Frontal cortex (tissue), 4 donors: ENCODE measurements at places on chromosomes 13 and 19. TPM values are rescaled to one million over a fixed set of nuclear protein-coding genes. Genes with fewer than 3 reads are reported as not detected.
A peak's percentile ranks its signal among the peaks of the same experiment; 100 is the strongest.

DNA sequence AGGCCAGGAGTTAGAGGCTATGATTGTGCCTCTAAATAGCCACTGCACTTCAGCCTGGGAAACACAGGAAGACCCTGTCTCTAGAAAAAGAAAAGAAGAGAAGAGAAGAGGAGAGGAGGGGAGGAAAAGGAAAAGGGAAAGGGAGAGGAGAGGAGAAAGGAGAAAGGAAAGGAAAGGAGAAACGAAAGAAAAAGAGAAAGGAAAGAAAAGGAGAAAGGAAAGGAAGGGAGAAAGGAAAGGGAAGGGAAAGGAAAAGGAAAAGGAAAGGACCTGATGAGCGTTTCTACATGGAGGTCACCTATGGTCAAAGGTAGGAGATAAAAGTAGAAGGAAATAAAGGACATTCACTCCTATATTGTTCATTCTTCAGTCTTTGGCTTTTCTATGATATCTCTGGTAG is 109.1 kb upstream of the TRPC4 start:
- DNase-seq: no peak

DNA sequence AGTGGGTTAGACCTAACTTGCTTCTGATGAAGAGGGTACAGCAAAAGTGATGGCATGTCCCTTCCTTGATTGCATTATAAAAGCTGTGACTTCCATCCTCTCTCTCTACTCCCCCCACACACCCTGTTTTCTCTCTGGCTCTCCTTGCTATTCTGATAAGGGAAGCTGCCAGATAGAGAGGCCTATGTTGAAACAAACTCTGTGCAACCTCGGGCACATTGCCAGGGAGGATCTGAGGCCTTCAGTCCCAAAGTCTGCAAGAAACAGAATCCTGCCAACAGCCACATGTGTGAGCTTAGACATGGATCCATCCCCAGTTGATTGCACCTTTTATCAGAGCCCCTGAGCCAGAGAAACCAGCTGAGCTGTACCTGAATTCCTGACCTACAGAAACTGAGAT is 44.8 kb upstream of the ARGLU1 start:
- DNase-seq: no peak

- DNase-seq: no peak
These were observed 21.0 kb downstream of the TNFSF9 start for GRCh38 chr19:6551607-6552450.

DNA sequence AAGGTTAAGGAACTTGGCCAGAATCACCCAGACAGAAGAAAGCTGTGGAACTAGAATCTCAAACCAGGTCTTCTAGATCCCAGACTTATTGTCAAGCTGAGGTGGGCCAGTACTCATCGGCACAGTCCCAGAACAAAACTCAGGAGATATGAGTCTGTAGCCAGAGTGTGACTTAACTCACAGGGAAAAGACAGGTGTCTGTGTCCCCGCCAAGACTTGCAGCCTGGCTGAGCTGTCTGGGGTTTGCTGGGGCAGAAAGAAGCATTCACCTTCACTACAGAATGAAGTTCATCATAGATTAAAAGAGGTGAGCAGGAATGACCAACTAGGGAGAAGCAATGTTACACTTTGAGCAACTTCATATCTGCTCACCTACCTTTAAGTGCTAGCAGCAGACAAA is 257.2 kb downstream of the FOXO1 start:
- DNase-seq: no peak

- DNase-seq: no peak
These were observed 7.6 kb downstream of the ZNF737 start for GRCh38 chr19:20558011-20558410.

DNA sequence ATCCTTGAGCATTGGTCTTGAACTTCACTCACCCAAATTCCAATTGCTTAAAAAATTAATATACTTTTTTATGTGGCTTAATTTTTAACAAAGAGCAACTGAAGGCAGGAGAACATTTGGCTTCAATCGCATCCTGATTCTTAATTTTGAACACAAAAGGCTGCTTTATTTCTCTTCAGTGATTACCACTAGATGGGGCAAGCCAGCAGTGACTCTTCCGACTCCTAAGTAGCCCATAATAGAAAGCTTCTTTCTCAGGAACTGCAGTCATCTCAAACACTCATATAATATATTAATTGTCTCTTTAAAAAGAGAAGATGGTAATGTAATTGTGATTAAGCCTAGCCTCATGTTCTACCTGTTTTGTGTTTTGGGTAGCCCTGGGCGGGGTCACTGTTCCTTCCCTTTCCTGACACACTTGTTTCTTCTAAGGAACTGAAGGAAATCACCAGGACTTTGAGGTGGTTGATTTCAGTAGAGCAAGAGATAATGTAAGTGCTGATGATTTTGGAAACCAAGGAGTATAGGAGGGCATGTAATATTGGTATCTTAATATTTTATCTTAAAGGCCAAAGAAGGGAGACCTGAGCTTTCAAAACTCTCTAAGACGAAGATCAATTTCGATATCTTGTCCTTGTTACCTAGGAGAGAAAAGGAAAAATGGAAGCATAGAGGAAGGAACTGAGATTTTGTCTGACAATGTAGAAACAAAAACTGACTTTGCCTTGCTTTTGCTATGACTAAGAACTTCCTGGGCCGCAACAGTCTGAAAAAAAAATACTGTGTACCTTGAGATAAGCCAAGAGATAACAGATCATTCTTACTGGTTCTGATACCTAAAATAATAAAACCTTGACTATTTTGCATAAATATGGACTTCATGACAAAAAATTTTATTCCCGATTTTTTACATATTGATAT is 73.1 kb downstream of the TNFSF13B start:
- DNase-seq: no peak

LCP1 gene
- total RNA-seq: 6.1 TPM

GRCh38 chr19:2016041-2016807 is 710 bp upstream of the BTBD2 start:
- peak; percentile 79 for DNase-seq

DNA sequence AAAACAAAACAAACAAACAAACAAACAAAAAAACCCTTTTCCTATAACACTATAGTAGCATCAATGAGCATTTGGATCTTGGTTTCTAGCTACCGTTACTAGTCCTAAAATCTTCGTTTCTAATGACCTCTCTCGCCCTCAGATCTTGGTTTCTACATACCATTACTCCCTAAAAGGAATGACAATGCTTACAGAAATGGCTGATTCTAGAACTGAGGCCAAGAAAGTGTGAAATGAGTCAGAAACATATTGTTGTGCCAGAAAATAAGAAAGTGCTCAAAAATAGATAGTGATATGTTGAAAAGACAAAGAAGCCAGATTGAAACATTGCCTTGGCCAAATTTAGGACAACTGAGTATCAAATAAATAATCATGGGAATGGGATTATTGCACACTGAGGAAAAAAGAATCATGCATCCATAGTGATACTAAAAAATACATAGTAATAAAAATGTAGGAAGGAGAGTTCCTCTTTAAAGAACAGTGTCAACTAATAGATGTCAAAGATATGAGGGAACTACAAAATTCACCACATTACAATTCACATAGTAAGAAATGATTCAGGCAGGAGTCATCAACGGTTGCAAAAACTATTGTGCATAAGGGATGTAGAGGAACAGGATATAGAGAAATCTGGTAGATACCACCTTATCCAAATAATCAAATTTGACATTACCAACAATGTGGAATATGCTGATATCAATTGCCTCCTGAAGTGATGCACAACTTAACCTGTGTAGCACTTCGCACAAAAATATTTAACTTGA is 386.6 kb downstream of the DIAPH3 start:
- no peak for DNase-seq

- no peak for DNase-seq
These were observed 77.9 kb downstream of the CACNA1A start for GRCh38 chr19:13428352-13428751.

XPO4 gene
- 24.5 TPM for total RNA-seq

DNA sequence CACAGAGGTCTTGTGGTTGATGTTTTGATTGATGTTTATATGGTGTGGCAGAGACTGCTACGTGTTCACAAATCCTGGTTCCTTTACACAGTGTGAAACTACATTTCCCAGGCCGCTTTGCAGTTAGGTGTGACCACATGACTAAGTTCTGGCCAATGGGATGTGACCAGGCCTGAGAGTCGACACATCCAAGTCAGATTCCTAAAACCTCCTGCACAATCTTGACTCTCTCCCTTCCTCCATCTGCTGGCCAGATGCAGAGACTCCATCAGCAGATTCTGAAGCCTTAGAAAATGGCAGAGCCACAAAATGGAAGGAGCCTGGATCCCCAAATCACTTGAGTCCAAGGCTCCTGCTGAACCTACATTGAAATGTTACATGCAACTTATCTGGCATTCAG is 12.6 kb downstream of the CD37 start:
- DNase-seq: no peak

- DNase-seq: no peak
These were observed 159.5 kb upstream of the SOX1 start for GRCh38 chr13:111907341-111907880.

- DNase-seq: no peak
These were observed 252.1 kb downstream of the DCLK1 start for GRCh38 chr13:35879111-35879510.

GRCh38 chr19:8626842-8627241 is 3.6 kb upstream of the NFILZ start:
- DNase-seq: no peak

GRCh38 chr13:108213946-108214345 is 1.4 kb downstream of the LIG4 start:
- DNase-seq: no peak

DNA sequence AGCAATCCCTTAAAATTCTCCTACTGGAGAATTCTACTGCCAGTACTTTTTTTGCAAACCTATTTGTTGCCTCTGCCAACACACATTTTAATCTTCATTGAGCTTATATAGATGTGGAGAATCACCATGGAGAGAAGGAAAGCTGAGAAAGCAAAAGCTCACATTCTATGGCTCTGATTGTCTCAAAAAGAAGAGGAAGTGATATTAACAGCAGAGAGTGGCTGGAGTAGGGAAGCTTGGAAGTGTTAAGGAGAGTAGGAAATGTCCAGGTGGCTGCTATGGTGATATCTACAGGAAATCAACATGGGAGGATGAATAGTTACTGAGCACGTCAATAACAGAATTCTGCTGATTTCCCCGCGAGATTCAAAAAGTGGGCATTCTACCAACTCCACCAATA is 78.8 kb upstream of the TDRD3 start:
- DNase-seq: no peak

GRCh38 chr13:49064476-49064875 is 88.8 kb downstream of the FNDC3A start:
- no peak for DNase-seq

IZUMO4 gene
- total RNA-seq: 2.9 TPM

ZNF575 gene
- 0.82 TPM for total RNA-seq

GRCh38 chr13:61415058-61415721 is 459 bp downstream of the PCDH20 start:
- DNase-seq: no peak

- DNase-seq: no peak
These were observed 339.1 kb downstream of the ZNF536 start for GRCh38 chr19:30711296-30711695.

LILRA1 gene
- total RNA-seq: not detected

IQCN gene
- total RNA-seq: 0.41 TPM

DNA sequence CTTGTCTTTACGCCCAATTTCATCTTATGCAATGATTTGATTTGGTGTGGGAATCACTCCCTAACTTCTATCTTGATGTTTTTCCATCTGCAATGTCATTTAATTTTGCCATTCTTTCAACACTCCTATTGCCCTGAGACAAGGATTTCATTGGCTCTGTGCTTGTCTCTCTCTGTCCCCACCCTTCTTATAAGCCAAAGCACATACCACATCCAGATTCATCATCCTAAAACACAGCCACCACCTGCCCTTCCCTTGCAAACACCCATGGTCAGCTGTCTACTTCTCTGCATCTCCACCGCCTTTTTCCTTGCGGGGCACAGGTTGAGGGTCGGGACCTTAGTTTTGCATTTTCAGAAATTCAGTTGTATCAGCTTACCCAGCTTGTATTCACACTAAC is 225.8 kb upstream of the SOX21 start:
- DNase-seq: no peak

DNA sequence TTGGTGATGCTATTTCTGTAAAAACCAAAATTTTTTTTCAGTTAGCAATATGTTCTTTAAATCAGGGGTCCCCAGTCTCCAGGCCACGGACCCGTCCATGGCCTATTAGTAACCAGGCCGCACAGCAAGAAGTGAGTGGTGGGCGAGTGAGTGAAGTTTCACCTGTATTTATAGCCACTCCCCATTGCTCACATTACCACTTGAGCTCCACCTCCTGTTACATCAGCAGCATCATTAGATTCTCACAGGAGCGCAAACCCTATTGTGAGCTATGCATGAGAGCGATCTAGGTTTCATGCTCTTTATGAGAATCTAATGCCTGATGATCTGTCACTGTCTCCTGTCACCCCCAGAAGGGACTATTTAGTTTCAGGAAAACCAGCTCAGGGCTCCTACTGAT is 58.9 kb upstream of the SLC7A1 start:
- DNase-seq: no peak

DNA sequence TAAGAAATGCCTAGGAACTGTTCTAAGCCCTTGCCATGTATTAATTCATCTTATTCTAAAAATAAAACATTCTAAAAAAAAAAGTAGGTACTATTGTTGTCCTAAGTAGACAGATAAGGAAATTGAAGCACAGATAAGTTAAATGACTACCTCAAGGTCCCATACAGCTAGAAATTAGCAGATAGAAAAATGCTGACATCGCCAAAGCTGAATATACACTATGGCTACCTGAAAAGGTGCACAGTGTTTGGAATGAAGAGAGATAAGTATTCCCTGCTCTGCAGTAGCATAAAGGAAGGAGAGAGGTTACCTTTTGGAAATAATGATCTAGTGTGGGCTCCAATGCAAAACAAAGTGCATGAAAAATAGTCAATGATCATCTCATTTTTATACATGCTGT is 65.3 kb downstream of the DCT start:
- DNase-seq: no peak

GRCh38 chr19:27929399-27929798 is 1283.6 kb downstream of the UQCRFS1 start:
- no peak for DNase-seq

GRCh38 chr19:18672606-18673337 is 10.7 kb upstream of the CRTC1 start:
- no peak for DNase-seq

KLK8 gene
- total RNA-seq: not detected

- no peak for DNase-seq
These were observed 26.0 kb downstream of the IRS2 start for GRCh38 chr13:109760402-109760801.
